Hippocampal formation (tissue), 2 donors: ENCODE measurements at places on chromosomes 4 and X.

DNA sequence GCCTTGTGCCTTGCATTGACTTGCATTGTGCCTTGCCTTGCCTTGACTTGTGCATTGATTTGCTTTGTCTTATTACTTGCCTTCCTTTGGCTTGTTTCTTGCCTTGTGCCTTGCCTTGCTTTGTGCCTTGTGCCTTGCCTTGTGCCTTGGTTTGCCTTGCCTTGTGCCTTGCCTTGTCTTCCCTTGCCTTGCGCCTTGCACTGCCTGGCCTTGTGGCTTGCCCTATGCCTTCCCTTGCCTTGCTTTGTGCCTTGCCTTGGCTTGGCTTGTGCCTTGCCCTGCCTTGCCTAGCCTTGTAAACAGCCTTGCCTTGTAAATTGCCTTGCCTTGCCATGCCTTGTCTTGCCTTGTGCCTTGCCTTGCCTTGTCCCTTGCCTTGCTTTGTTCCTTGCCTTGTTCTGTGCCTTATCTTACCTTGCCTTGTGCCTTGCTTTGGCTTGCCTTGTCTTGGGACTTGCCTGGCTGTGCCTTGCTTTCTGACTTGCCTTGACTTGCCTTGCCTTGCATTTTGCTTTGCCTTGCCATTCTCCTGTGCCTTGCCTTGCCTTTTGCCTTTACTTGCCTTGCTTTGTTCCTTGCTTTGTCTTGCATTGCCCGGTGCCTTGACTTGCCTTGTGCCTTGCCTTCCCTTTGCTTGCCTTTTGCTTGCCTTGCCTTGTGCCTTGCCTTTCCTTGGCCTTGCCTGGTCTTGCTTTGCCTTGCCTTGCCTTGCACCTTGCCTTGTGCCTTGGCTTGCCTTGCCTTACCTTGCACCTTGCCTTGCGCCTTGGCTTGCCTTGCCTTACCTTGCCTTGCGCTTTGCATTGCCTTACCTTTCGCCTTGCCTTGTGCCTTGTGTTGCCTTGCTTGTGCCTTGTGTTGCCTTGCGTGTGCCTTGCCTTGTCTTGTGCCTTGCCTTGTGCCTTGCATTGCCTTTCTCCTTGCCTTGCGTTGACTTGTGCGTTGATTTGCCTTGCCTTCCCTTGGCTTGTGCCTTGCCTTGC, 97.5 kb downstream of the TAB3 start:
- DNase-seq = no peak

GRCh38 chr4:154492288-154492687, 689 bp upstream of the DCHS2 start:
- DNase-seq = no peak

- no peak for DNase-seq
Observed at GRCh38 chr4:6192245-6192644, 8.1 kb downstream of the JAKMIP1 start.

GRCh38 chrX:95797344-95797743, 887.3 kb upstream of the DIAPH2 start:
- no peak for DNase-seq

DNA sequence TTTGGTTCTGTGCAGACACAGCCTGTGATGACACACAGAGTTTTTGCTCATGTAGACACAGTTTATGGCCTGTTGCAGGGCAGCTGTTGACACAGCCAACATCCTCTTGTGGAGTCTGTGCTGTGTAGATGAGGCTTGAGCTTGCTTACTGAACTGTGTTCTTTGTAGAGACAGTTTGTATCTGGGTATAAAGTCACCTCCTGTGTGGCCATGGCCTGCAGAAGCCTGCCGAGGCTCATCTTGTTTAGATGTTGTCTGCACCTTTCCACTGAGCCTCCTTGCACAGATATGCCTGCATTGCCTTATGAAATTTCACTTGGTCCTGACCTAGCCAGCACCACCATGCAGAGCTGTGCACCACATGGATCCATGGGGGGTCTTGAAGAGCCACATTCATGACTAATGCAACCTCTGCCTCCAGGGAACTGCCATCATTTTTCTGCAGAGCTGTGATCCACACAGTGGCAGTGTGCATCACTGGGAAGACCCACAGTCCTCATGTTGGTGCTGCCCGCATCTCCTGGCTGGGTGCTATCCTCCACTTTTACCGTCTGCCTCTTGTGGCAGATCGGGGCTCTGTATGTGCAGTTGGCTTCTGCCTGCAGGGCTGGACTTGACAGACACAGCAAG, 198.0 kb upstream of the MAMLD1 start:
- no peak for DNase-seq

GRCh38 chr4:139484783-139485311, 30.9 kb downstream of the RAB33B start:
- DNase-seq = no peak

GRCh38 chr4:3256230-3257102, 7.5 kb downstream of the MSANTD1 start:
- DNase-seq = no peak

- DNase-seq = no peak
Observed at GRCh38 chr4:178823673-178824295, 1381.5 kb upstream of the AGA start.

GRCh38 chrX:4240541-4241194, 527.2 kb upstream of the PRKX start:
- DNase-seq = no peak

DNA sequence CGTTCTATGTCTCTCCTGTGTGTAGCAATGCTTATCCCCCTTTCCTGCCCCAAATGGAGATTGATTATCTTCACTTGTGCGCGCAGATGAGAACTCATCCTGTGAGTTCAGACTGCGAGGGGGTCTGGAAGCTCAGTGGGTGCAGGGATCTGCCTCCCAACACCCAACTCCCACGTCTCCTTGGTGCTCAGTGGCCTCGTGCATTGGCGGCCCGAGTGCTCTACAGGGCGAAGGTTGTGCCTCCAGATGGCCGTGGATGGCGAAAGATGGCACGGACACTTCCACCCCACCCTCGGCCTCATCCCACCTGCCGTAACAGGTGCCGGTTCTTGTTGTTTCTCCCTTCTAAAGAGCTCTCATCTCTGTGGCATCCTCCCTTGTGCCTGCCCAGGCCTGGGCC, 45.1 kb upstream of the SORCS2 start:
- no peak for DNase-seq

DNA sequence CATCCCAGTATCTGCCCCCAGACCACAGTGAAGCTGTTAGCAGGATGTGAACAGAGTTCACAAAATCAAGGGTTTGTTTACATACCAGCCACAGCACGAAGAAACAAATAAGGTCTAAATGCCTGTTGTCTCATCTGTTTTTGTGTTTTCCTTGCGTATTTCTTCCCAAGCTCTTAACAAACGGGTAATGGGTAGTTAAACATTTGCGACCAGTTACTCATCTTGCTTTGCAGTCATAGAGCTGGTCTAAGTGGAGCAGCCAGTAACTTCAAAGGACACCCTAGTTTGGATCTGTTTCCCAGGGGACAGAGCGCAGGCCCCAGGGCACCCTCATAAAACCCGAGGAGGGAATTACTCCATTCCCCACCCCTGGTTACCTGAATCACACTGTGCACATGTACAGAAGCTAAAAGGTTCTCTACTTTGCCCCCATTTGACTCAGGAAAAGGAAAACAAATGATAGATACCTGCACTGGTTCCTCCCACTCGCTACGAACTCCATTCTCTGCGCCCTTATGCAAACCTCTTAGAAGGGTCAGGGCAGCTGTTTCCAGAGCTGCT, 68.8 kb downstream of the MAML3 start:
- no peak for DNase-seq

DNA sequence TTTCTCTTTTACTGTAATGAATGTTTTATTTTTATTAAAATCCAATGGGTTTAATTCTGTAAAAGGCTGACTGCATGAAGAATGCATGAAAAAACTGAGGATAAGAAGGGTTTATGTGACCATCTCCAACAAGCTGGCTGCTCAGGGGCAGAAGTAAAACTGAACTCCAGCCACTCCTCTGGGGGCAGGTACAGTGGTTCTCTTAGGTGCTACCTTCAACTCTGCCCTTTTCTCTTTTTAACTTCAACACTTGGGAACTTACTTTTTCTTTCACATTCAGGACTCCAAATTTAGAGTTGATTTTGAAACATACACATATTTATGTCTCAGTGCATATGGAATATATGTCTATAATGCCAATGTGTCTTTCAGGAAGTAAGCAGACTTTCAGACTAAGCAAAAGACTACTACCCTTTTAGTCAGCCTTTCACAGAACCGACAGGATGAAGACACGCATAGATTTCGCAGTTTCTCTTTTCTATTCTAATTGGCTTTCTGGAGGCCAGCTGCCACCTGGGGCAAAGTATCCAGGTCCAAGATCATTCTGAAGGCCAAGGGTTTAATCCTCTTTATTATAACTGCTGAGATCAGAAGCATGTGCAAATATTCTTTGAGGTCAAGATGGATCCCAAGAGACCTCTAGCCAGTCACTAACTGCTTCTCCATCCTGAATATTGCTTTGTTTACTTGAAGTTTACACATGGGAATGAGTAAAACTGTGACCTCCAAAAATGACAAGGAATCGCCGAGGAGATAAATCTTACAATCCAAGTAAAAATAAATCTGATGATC, 30.7 kb downstream of the HS3ST1 start:
- no peak for DNase-seq

- DNase-seq = no peak
Observed at GRCh38 chr4:3739577-3739976, 26.6 kb upstream of the ADRA2C start.

DNA sequence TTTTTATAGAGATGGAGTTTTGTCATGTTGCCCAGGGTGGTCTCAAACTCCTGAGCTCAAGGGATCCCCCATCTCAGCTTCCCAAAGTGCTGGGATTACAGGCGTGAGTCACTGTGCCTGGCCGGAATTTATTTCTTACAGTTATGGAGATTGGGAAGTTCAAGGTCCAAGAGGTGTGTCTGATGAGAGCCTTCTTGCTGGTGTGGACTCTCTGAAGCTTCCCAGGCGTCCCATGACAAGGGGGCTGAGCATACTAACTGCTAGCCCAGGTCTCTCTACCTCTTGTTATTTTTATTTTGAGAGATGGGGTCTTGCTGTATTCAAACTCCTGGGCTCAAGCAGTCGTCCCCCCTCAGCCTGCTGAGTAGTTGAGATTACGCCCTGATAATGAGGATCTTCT, 2.9 kb upstream of the NSD2 start:
- no peak for DNase-seq

DNA sequence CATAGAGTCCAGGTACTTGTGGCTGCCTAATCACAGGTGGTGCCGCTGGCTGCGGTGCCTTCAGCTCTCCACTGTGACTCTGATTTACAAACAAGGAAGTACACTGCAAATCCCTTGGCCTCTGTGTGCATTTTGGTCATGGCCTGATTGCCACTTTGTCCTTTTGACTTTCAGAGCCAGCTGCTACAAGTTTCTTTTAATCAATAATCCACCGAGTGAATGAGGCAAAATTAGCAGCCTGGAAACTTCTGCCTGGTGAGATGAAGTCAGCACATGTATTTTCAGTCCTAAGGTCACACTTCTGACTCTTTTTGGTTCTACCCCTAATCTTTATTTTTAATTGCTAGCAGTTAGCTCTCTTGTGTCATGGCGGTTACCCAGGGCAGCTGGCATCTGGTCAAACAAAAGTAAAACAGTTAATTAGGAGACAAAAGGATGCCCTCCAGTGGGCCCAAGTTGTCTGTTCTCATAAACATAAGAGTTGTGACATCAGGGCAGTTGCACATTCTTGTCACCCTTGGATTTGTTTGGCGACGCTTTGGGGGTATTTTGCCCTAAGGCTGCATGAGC, 62.3 kb upstream of the LNX1 start:
- DNase-seq = no peak

DNA sequence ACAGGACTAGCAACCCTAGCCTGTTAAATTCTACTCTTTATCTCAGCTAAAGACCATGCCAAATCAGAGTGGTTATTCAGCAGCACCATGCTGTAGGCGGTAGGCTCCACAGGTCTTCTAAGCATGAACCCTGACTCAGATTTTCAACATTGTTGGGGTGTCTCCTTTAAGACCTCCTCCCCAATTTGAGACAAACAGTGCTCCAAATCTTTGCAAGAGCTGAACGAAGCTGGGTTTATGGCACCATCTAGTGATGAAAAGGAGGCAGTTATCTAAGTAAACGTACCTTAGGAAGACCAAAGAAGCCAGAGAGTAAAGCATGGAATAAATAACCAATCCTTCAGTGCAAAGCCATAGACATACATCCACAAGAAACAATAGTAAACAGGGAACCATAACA, 334.5 kb upstream of the SLC7A11 start:
- DNase-seq = no peak

GRCh38 chr4:42904986-42905385, 12.5 kb downstream of the GRXCR1 start:
- DNase-seq = no peak

DNA sequence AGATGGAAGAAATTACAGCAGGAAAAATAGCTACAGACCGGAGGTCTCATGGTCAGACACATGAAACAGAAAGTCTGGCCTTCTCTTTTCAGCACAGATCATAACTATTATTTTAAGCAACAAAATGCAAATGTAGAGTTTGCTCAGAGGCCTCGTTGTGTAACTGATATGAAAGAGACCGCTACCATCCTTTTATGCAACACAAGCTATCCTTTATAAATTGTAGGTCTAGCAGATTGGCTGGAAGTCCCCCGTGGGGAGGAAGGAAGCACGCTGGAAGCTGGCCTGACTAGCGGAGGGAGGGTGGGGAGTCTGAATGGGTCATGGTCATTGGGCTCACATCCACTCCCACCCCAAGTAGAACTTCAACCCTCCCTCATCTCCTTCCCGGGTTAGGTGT, 27.7 kb downstream of the DMP1 start:
- no peak for DNase-seq

DNA sequence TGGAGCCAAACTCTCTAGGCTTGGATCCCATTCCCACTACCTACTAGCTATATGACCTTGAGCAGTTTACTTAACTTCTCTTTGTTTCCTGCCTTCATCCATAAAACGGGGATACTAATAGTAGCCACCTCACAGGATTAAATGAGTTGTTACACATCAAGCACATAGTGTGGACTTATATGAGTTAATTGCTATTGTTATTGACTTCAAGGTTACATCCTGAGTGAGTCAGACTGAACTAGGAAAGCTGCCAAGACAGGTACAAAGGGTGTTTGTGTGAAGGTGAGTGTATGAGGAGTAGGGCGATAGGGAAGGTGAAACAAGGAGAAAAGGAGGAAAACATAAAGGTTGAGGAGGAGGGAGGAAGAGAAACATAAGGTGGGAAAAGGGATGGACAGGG, 32.2 kb downstream of the TFDP3 start:
- no peak for DNase-seq

DNA sequence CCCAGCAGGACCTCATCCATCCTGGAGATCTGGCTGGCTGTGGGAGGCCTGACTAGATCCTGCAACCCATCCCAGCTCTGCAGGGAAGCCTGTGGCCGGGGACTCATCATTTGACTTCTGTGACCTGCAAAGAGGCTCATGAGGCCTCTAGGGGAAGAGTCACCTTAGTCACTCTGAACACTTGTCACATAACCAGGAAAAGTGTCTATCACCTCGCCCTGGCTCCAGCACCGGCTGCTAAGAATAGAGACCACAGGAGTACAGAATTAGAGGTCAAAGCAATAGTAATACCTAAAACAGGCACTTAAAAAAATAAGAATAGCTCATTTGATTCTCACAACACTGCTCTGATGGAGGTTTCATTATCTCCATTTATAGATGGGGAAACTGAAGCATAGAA, 3.8 kb upstream of the NSG1 start:
- DNase-seq = no peak
